ENCODE measurements at places on chromosomes 11 and 22.

GRCh38 chr11:14904745-14905103 is 12.7 kb upstream of the CYP2R1 start:
- DNase-seq, result peak; percentile 85

GRCh38 chr22:19750507-19751490 is 9.8 kb upstream of the TBX1 start:
- DNase-seq, result no peak

DNA sequence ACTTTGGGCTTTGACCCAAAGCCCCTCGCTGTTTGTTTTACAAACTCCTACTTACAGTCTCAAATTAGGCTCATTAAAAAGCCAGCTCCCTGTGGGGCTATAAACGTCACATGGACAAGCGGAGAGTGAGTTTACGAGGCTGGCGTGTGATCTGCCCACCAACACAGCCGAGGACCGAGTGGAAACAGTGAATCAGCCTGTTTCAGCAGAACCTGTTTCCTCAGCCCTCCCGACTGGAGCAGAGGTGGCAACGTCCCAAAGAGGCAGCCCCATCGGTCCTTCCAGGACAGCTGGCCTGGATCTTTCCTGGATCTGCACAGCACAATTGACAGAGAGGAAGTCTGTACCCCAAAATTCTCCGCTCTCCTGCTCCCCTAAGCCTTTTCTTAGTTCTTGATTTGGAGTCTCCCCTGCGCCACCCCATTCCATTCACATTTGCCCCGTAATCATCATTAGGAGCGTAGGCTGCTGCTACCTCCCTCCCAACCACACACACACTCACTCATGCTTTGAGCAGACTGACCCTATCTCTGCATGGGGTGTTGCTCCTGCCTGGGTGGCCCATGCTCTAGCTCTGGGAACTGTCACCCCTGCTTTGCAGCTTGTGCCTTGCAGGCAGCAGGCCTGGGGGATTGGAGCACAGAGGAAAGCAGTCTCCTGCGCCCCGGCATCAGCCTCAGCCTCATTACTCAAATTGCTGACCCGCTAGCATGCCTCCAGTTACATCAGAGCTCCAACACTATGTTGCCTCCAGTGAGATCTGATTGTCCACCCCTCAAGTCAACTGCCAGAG is 117.8 kb downstream of the NAT10 start:
- no peak for DNase-seq

- no peak for DNase-seq
Observed at GRCh38 chr11:121255473-121256125, 37.0 kb upstream of the SC5D start.

DNA sequence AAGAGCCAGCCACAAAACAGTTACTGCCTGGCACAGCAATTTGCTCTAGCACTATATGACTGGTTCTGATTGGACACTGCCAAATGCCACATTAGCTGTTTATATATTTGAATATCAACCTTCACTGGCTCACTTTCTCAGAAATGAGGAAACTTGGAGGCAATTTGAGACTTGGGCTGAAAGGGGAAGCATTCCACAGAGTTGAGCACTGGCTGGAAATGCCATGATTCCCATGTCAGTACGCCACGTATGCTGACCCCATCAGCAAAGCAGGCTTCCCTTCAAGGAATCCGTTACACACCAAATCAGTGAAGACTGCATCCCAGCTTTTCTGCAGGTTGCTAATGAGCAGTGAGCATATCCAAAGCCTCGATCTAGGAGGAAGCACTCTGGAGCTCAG is 34.7 kb downstream of the GALNT18 start:
- DNase-seq, result no peak

- no peak for DNase-seq
Observed at GRCh38 chr11:7858006-7858405, 61.3 kb upstream of the OR5P2 start.

- DNase-seq, result no peak
Observed at GRCh38 chr11:90738799-90739198, 516.0 kb upstream of the CHORDC1 start.

DNA sequence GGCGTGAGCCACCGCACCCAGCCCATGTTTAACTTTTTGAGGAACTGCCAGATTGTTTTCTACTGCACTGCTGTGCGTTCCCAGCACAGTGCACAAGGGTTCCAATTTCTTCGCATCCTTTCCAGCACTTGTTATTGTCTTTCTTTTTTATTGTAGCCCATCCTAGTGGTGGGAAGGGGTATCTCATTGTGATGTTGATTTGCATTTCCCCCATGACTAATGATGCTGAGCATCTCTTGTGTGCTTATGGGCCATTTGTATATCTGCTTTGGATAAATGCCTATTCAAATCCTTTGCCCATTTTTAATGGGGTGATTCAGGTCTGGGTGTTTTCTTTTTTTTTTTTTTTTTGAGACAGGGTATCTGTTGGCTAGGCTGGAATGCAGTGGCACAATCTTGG is 36.6 kb upstream of the SYT7 start:
- DNase-seq, result no peak

- DNase-seq, result no peak
Observed at GRCh38 chr22:49573109-49573765, 254.4 kb downstream of the BRD1 start.

GRCh38 chr11:10922892-10923291 is 65.0 kb upstream of the ZBED5 start:
- no peak for DNase-seq

GRCh38 chr11:71129624-71130023 is 122.8 kb downstream of the SHANK2 start:
- no peak for DNase-seq

GRCh38 chr11:19952116-19952605 is 208.1 kb downstream of the DBX1 start:
- no peak for DNase-seq

GRCh38 chr11:64223001-64223651 is 2.9 kb downstream of the TRPT1 start:
- DNase-seq, result no peak

GRCh38 chr22:43828725-43828997 is 16.6 kb upstream of the EFCAB6 start:
- DNase-seq, result no peak

GRCh38 chr11:16611401-16611921 is 127.0 kb upstream of the C11orf58 start:
- no peak for DNase-seq

GRCh38 chr11:19728436-19728835 is 15.8 kb downstream of the NAV2 start:
- DNase-seq, result no peak

GRCh38 chr11:79006854-79007253 is 432.2 kb upstream of the NARS2 start:
- DNase-seq, result no peak

GRCh38 chr11:95524314-95525036 is 265.1 kb downstream of the FAM76B start:
- DNase-seq, result no peak

- DNase-seq, result no peak
Observed at GRCh38 chr11:15204711-15205110, 90.0 kb downstream of the INSC start.

DNA sequence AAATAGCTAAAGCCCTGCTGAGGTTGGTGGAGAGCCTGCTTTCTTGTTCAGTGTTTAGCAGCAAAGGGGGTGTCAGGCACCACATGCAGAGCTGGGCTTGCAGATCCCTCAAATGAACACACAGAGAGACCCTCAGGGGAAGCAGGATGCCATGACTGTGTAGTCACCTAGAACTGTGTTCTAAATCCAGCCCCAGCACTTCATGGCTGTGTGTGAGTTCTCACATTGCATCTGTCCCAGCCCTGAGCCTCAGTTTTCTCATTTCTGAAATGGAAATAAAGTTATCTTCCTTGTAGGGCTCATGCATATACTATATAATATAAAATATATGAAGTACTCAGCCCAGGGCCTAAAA is 47.1 kb downstream of the CWC15 start:
- DNase-seq, result no peak

GRCh38 chr22:41844036-41844435 is 11.1 kb downstream of the SREBF2 start:
- DNase-seq, result no peak

DNA sequence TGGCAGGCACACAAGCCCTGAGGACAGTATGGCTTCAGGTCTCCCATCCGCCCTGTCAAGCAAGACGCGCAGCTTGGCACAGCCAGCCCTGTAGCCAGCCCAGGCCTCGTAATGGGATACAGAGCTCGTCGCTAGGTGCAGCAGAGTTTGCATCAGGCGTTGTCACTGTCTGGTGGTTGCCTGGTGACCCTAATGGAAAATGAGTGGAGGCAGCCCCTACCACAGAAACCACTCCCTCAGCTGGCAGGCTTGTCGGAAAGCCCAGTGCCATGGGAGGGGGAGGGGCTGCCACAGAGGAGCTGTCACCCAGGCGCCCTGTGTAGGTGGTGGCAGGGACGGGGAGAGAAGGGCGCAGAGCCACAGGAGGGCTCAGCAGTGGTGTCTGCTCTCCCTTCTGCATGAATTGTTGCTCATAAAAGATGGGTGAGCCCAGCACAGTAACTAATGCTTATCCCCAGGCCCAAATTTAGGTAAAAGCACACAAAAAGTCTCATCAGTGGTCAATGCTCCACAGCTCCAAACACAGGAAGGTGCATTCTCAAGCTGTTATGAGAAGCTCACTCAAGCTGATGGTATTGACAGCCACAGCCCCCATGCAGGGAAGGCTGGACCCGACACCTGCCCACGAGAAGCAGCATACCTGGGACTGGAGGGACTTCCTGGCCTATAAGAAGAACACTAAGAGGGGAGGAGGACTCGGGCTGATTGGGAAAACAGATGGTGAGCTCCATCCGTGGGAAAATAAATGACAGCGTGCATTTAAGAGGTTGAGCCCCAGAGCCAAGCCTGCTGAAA is 164.6 kb downstream of the ETS1 start:
- DNase-seq, result peak; percentile 79

- DNase-seq, result no peak
Observed at GRCh38 chr22:37675930-37676735, 697 bp downstream of the LGALS1 start.

DNA sequence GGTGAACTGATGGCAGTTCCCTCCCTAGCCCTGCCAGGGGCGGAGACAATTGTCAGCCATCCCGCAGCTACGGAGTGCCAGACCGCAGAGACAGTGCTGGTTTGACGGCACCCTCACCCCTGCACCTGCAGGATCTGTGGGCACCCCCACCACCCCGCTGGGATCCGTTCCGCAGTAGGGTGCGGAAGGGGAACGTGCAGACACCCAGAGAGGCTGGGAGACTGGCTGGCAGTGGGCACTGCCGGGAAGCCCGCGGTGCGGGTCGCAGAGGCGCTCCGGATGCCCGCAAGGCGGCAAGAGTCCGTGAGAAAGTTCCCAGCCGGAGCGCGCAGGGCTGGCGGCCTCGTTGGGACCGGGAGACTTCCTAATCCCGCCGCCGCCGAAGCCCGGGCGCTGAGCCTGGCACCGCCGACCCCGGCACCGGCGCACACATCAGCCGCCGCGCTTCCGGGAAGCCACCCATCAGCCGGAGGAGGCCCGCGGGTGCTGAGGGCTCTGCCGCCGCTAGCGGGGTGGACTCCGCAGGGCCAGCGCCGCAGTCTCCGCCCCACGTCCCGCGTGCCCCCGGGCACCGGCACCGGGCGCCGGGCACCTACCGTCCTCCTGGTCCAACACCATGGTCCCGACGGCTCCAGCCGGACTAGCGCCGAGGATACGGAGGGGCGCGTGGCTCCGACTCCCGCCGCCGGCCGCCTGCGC is 4.3 kb upstream of the LMO1 start:
- DNase-seq, result no peak

DNA sequence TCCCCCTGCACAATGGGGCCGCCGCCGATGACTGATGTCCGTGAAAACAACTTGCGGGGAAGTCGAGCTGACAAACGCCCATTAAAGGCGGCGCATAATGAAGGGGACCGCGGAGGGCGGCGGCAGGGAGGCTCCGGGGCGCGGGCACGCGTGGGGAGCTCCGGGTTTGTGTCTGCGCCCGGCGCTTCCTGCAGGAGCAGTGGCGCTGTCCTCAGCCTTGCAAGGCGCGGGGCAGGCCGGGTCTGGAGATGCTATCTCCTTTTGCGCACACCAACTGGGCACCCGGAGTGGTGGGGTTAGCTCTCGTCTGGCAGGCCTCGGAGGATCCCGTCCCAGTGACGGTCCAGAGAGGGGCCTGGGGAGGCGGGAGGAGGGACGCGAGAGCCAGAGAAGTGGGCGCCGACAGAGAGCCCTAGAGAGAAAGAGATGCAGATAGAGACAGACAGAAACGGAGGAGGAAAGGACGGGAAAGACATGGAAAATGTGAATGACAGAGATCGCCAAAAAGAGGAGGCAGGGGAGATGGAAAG is 390 bp upstream of the FGF3 start:
- DNase-seq, result no peak
